Central memory CD8-positive, alpha-beta T cell (primary cell): ENCODE measurements at places on chromosomes 5 and 9.

DNA sequence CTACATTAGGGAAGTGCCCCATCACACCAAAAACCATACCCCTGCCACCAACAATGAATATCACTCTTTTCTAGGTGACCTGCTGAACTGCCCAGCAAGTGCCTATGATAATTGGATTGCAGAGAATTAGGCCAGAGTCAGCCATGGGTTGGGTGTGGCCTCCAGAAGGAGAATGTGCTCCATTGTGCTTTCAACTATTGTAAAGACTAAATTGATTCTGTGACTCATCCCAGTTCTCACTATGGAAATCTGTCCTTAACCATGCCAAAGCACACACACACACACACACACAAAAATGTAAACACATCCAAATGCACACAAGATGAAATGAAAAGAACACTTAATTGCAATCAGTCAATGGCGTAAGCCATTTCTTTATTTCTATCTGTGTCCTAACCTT, 25.7 kb downstream of the DRD1 start:
- H3K4me3 ChIP-seq = no peak overlapping the region
- no peak overlapping the region for H3K27ac ChIP-seq
- no peaks in the 10 kb centered on the region for H3K4me1 ChIP-seq
- H3K36me3 ChIP-seq = no peaks in the 10 kb centered on the region
- peaks cover 85% of the 10 kb centered on the region for H3K27me3 ChIP-seq

- no peak for DNase-seq
- no peak overlapping the region for H3K27ac ChIP-seq
Observed at GRCh38 chr9:97188545-97188944, 118.9 kb upstream of the CCDC180 start.

- no peak for DNase-seq
- H3K4me3 ChIP-seq = no peak overlapping the region
- no peaks in the 10 kb centered on the region for H3K27me3 ChIP-seq
- H3K27ac ChIP-seq = peak overlapping the region; percentile 19
Observed at GRCh38 chr9:125103021-125103420, 40.3 kb downstream of the SCAI start.

GRCh38 chr9:79945016-79945415, 373.3 kb downstream of the TLE4 start:
- no peaks in the 10 kb centered on the region for H3K4me1 ChIP-seq
- H3K36me3 ChIP-seq = no peaks in the 10 kb centered on the region
- DNase-seq = no peak
- no peak overlapping the region for H3K4me3 ChIP-seq
- no peak overlapping the region for H3K27ac ChIP-seq

GRCh38 chr5:55850839-55851674, at the start of gene IL31RA:
TSS of gene IL31RA (plus strand) at chr5:55851357. CDS start at chr5:55851571, 214 bp downstream.
- DNase-seq = no peak
- no peak within 1 kb of the TSS for H3K27ac ChIP-seq
- H3K4me3 ChIP-seq = no peak within 1 kb of the TSS
- peaks cover 51% of the 10 kb centered on the region for H3K27me3 ChIP-seq
- no peaks in the 10 kb centered on the region for H3K36me3 ChIP-seq

DNA sequence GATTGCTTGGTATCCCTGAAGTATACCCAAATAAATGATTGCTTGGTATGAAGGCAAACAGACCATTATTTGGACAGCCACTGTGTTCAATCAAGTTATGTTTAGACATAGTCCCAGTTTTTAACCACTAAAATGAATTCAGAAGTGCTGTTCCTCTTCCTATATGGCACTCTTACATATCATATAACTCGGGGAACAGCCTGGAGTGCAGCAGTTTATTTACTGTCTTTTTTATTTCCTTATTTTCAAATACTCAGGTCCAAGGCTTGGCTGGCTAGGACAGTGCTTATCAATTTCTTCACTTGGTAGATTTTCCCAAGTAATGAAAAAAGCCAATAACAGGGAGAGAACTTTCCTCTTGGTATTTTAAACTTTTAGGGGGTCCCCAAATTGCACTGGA, 58.6 kb upstream of the CCDC112 start:
- no peaks in the 10 kb centered on the region for H3K4me1 ChIP-seq
- no peak overlapping the region for H3K27ac ChIP-seq
- peaks cover 1% of the 10 kb centered on the region for H3K36me3 ChIP-seq
- DNase-seq = no peak

DNA sequence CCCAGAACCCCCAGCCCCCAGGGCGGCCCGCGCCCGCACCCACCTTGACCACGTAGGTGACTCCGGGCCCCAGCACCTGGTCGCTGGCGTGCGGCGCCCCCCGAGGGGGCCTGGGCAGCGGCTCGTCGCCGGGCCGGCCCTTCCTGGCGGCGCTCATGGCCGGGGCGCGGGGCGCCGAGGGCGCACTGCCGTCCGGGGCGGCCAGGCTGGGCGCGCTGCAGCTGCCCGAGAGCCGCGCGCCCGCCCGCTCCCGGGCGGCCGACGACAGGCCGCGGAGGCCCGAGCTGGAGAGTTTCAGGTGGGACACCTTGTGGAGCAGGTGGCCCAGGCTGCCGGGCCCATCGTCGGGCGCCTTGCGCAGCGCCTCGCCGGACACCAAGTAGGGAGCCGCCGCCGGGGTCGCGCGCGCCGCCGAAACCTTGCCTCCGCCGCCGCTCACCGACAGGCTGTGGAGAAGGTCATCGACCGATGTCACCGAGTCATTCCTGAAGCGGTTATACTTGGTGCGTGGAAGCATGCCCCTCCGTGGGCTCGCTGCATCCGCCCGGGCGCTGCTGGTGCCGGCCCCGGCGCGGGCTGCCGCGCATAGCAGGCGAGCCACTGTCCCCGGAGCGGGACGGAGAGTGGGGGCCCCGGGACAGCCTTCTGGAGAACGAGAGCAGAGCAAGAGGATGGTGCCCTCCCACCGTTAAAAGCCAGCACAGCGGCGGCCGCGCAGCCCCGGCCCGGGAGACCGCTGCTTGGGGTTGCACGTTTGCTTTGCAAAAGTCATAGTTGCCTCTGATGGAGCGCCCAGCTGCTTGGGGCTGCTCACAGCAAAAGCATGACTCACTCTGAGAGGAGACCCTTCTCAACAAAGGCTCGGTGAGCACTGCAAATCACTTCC, at the start of gene SHC3:
Gene SHC3 (minus strand): TSS at position 875 of the 886 bp plus-strand sequence. CDS start 358 bp downstream, at position 517.
- peaks cover 2% of the 10 kb centered on the region for H3K36me3 ChIP-seq
- no peak within 1 kb of the TSS for H3K4me3 ChIP-seq
- H3K27me3 ChIP-seq = peaks cover 70% of the 10 kb centered on the region

DNA sequence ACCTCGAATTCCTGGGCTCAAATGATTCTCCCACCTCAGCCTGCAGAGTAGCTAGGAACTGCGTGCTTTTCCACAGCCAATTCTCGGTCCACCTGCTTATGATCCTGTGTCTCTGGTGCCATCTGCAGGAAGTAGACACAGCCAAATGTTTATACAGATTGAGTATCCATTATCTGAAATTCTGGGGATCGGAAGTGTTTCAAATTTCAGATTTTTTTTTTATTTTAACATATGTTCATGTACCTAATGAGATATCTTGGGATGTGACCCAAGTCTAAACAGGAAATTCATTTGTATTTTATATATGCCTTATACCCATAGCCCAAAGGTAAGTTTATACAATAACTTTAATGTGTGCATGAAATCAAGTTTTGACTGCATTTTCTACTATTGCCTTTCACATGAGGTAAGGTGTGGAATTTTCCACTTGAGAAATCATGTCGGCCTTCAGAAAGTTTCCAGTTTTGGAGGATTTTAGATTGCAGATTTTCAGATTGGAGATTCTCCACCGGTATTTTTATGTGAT, 89.5 kb downstream of the ESM1 start:
- DNase-seq = no peak
- H3K27ac ChIP-seq = peak overlapping the region; percentile 60
- H3K4me3 ChIP-seq = peak overlapping the region; percentile 39
- peaks cover 32% of the 10 kb centered on the region for H3K27me3 ChIP-seq
- no peaks in the 10 kb centered on the region for H3K36me3 ChIP-seq
